RPMI8226 (cell line): ENCODE measurements at places on chromosomes 4 and X.

DNA sequence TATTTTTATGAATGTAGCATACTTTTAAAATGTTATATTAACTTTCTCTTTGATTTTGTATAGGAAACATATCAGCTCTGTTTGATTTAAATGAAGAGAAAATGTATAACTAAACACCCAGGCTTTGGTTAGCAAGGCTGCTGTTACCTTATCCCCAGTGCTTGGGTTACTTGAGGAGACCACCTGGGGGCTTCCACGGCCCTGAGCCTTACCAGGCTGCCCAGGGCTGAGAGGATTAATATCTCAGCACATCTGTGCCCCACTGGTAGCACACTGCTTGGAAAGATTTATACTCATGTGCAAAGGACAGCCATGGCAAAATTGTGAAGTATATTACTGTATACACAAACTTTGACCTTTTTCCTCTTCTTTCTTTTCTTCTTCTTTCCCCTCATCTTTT is 752.9 kb downstream of the RAPGEF2 start:
- no peak for DNase-seq

DNA sequence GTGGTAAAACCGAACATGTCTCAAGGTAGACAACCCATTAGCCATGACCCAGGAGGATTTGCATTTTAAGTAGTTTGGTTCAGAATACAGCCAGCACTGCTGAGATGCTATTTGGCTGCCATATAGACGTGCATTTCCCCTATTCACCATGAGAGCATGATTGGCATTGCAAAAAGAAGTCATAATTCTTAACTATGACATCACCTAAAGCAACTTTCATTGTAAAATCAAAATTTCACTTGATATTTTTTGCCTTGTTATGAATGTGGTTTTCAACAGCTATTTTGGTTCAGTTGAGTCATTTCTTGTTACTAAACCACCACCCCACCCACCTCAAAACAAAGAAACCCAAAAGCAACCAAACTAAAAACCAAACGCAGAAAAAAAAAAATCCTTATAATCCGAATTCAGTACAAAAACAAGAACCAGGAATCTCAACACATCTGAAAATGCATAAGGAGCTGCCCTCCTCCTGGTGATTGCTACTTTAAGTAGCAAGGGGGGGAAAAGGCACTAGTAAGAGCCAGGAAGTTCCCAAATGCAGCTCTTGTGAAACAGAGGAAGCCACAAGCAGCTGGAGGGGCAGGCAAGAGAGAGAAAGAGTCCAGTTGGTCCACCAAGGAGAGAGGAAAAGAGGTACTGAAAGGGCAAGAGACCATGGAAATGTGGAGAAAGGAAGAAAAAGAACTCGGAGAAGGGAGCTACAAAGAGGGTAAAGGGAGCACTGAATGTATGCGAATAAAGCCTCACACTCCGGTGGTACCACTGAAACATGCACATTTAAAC is 3.1 kb downstream of the SLITRK4 start:
- DNase-seq, result no peak

GRCh38 chr4:165505958-165506837 is 127.4 kb downstream of the CPE start:
- DNase-seq, result no peak

- DNase-seq, result no peak
Observed at GRCh38 chr4:181030961-181031360, 1212.2 kb upstream of the TENM3 start.

DNA sequence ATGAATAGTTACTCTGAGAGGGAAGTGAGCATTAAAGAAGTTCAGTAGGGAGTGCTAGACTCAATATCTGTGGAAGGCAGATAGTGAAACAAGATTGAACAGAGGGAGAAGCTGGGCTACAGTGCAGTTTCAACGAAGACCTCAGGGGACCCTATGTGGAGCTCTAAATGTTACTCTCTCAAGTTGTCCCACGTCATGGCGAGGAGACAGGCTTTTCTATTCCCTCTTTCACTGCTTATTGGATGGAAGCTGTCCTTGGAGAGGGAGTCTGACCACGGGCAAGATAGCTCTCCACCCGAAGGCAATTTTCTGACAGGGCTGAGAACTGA is 42.3 kb upstream of the CCSER1 start:
- DNase-seq, result no peak

DNA sequence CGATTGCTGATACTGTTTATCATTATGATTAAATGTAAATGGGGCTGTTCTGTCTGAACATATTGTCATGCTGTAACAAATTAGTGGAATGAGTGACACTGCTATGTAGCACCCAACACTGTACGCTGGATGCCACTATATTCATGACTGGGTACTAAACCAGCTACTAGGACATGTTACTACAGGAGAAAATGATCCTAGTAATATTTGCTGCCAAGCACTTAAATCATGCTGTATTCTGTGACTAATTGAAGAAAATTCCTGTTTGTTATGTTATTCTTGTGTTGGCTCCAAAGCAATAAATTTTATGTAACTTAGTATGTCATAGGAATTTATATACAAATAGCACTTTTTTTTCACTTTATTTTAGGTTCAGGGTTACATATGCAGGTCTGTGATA is 804.2 kb downstream of the CENPC start:
- DNase-seq, result no peak

DNA sequence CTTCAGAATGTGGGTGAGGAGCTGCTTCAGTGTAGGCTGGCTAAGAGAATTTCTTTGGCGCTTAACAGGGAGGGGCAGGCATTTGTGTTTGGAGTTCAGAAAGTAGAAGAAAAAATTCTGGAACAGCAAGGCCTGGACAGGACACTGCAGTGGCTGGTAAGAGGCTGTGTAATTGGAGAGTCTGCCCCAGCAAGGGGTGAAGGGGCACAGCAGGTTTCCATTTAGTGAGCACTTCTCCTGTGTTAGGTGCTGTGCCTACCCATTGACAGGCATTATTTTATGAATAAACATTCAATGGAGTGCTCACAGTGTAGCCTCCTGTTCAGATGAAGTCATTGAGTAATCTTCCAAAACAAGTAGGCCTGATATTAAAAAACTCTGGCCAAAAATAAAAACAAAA is 10.7 kb upstream of the CPE start:
- DNase-seq, result no peak

DNA sequence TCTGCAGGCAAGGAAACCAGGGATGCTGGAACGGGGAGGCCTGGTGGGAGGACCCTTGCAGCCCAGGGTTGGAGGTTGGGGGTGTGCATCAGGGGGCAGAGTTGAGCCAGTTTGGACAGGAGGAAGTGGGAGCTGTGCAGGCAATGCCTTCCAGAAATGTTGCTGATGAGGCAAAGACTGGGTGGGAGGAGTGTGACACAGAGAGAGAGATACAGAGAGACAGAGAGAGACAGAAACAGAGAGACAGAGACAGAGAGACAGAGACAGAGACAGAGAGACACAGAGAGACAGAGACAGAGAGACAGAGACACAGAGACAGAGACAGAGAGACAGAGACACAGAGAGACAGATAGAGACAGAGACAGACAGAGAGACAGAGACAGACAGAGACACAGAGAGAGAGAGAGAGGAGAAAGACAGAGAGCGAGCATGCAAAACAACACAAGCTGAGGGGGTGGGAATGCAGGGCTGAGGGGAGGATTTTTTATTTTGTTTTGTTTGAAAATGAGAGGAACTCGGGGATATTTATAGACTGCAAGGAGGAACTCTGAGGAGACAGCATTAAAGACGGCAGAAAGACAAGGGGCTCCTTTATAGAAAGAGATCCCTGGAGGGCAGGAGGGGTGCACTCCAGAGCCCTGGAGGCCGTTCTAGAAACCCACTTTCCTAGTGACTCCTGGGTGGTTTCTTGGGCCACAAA is 1.9 kb upstream of the HAUS3 start:
- DNase-seq, result peak; percentile 82

DNA sequence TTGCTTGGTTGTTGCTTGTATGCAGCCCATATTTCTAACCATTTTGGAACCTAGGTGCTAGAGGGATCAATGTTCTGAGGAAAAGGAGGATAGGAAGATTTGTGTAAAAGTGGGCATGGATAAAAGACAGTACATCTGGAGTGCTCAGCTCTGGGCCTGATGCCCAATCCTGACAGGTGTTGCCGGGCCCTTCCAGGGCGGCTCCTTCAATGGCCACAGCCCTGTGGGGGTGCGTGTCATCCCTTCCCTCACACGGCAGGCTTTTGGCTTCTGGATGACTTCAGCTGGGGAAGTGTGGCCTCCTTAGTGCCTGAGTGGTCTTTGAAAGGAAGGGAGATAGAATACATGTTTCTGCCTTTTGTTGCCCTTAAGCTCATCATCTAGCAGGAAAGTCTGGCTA is 47.2 kb downstream of the NELFA start:
- no peak for DNase-seq

DNA sequence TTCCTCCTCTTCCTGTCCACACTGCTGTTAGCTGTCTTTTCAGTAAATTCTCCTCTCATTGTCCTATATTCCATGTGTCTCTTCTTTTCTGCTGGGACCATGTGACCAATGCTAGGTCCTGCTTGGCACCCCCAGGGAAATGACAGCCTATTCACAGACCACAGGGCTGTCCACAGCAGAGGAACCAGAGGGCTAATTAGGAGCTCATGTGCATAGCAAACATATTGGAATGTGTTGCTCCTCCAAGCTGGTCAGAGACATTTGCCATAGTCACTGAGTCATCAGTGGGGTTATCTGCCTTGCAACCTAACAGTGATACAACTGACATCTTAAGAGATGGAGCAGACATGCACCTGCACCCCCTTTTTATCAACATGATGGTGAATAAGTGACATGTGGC is 67.9 kb upstream of the PUDP start:
- no peak for DNase-seq

DNA sequence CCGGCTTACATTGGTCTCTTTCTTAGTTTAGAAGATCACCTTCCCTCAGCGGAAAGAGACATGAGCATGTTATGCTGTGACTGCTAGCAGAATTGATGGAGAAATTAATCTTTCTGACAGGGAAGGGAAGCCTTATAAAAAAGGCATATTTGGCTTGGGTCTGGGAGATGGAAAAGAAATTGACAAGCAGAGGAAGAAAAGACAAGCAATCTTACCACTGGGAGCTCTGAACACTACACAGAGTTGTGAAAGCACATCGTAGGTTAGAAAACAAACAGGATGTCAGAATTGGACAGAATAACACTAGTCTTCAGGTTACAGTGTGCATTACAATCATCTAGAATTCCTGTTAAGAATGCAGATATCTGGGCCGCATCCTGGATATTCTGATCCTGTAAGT is 1493.8 kb upstream of the IGFBP7 start:
- DNase-seq, result no peak

DNA sequence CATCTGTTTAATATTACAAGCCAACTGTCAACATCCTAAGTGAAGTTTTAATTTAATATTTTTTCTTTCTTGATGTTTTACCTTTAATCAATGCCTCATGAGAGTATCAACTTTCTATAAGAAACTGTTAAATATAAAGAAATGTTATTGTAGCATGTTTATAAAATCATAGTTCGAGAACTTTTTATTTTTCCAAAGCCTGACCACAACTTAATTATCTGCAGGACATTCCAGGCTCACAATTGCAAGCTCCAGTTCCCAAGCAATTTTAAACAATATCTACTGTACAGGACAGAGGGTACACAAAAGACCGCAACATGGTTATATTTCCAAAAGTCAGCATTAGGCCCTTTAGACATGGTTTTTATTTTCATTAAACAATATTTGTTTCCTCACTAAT is 20.1 kb downstream of the STX18 start:
- DNase-seq, result no peak

- no peak for DNase-seq
Observed at GRCh38 chr4:47659342-47659741, 174.3 kb downstream of the ATP10D start.

- no peak for DNase-seq
Observed at GRCh38 chr4:34771632-34772031, 1472.7 kb downstream of the ARAP2 start.

- no peak for DNase-seq
Observed at GRCh38 chr4:123133397-123134050, 211.1 kb upstream of the NUDT6 start.

GRCh38 chr4:153152501-153153338 is 51.5 kb upstream of the TRIM2 start:
- peak; percentile 61 for DNase-seq

- DNase-seq, result no peak
Observed at GRCh38 chr4:7770224-7771050, 169.2 kb downstream of the AFAP1 start.

- DNase-seq, result no peak
Observed at GRCh38 chr4:11543706-11544105, 115.0 kb upstream of the HS3ST1 start.

- DNase-seq, result peak; percentile 11
Observed at GRCh38 chrX:110992611-110993010, 103.4 kb upstream of the PAK3 start.

DNA sequence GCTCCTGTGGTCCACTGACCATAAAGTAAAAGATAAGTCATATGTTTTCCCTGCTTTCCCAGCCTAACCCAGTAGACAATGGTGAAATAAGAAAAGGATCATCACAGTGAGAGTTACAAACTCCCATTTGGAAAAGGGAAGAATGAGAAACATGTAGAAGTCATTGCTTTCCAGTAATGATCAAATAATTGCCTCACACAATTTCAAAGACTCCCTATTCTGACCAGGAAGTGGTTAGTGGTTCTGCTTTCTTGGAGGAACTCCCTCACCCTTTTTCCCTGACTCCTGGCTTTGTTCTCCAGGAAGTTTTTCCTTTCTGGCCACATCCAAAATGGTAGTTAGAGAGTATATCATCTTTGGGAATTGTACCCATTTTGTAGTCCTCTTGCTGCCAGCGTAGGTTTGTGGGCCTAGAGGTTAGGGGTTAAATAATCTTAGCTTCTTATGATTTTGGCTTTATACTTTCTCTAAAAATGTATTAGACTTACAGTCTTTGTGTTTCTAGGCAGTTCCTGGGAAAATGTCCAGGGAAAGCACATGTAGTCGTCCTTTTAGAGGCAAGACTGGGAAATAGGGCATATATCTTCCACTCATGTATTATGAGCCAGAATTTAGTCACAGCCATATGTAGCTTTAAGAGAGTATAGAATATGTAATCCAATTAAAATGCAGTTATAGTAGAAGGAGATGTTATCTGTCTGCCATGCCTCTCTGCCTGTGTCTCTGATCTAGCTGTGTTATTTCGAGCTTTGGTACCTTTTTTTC is 10.5 kb downstream of the VAMP7 start:
- no peak for DNase-seq

- peak; percentile 23 for DNase-seq
Observed at GRCh38 chrX:41445781-41446358, 1.3 kb upstream of the NYX start.

DNA sequence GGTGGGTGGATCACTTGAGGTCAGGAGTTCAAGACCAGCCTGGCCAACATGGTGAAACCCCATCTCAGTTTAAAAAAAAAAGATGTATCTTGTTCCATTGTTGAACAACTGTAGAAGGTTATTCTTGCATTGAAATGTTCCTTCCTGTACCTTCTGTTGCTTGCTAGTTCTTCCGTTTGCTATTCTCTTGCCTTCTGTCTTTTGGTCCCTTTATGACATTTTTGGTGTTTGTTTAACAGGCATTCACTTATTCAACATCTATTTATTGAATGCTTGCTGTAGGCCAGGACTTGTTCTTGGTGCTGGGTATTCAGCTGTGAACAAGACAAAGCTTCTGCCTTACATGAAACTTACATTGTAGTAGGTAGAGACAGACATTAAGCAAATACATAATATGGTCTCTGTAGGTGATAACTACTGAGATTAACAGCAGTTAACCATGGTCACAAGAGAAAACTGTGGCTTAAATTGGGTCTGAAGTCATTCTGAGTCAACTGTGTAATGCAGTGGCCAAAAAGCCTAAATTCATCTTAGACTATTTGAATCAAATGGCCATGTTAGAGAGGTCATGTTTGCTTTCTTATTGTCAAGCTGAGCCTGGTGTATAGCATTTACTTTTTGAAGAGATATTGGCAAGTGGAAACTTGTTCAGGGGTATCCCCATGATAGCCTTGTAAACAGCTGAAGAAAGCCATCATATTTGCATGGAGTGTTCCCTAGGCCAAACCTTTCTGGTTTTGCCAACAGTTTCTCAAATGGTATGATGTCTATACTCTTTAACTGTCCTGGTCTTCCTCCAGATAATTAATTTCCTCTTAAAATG is 35.6 kb downstream of the GAB1 start:
- DNase-seq, result no peak
